ENCODE measurements at places on chromosomes 2 and 18. TPM values are rescaled to one million over a fixed set of nuclear protein-coding genes. Genes with fewer than 3 reads are reported as not detected.

Gene AMMECR1L
- total RNA-seq, result 25.2 TPM

DNA sequence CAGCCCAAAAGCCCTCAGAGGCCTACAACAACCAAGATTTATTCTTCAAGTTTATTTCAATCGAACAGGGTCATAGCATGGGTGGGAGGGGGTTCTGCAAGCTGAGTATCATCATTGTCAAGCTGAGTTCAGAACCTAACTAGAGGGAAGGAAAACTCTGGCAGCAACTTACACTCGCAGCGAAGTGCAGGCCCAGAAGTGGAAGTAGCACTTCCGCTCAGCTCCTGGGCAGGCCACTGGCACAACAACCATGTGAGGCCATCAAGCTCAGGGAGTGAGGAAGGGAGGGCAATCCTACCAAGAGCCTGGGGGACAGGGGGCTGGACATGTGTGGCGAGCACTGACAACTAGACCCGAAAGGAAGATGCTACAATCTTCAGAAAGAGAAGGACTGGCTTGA is 4.8 kb downstream of the UXS1 start:
- no peak overlapping the region for H3K4me3 ChIP-seq
- H3K27me3 ChIP-seq, result no peaks in the 10 kb centered on the region
- no peaks in the 10 kb centered on the region for H3K36me3 ChIP-seq
- H3K27ac ChIP-seq, result no peak overlapping the region
- no peak for DNase-seq

DNA sequence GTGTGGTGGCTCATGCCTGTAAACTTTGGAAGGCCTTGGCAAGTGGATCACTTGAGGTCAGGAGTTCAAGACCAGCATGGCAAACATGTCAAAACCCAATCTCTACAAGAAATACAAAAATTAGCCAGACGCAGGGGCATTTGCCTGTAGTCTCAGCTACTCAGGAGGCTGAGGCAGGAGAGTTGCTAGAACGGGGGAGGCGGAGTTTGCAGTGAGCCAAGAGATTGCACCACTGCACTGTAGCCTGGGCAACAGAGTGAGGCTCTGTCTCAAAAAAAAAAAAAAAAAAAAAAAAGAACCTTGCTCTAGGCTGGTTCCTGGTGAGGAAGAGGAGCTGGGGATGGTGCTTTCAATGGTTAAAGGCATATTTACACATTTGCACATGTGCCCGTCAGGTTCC is 129.4 kb downstream of the LYPD6B start:
- no peak overlapping the region for H3K27ac ChIP-seq
- H3K4me3 ChIP-seq, result no peak overlapping the region
- no peak for DNase-seq
- no peaks in the 10 kb centered on the region for H3K36me3 ChIP-seq

GRCh38 chr2:207188626-207189419 is 23.1 kb upstream of the KLF7 start:
- DNase-seq, result no peak
- H3K4me1 ChIP-seq, result peaks cover 21% of the 10 kb centered on the region
- no peaks in the 10 kb centered on the region for H3K36me3 ChIP-seq
- no peaks in the 10 kb centered on the region for H3K27me3 ChIP-seq

GRCh38 chr2:223720367-223720766 is 117.0 kb downstream of the AP1S3 start:
- peaks cover 24% of the 10 kb centered on the region for H3K36me3 ChIP-seq
- no peaks in the 10 kb centered on the region for H3K27me3 ChIP-seq
- peaks cover 35% of the 10 kb centered on the region for H3K4me1 ChIP-seq
- H3K27ac ChIP-seq, result no peak overlapping the region

DNA sequence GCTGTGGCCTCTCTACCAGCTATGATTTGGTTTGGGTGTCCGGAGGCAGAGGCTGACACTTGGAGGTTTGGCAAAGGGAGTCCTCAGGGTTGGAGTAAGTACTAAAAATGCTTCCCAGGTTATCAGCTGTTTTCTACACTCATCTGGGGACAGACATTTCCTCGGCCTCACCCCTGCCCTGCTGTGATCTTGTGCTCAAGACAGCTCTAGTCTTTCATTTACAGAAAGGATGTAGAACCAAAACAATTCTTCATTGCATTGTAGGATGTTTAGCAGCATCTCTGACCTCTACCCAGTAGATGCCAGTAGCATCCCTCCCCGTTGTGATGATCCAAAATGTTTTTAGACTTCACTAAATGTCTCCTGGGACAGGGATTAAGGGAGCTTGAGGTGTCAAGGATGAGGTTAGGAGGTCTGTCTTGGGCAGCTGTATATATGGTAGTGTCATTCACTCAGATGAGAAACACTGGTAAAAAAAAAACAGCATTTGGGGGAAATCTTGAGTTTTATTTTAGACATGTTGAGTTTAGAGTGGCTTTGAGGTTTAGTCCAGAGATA is 26.6 kb downstream of the CD28 start:
- H3K4me3 ChIP-seq, result no peak overlapping the region
- no peaks in the 10 kb centered on the region for H3K27me3 ChIP-seq
- H3K36me3 ChIP-seq, result no peaks in the 10 kb centered on the region
- DNase-seq, result no peak
- peaks cover 6% of the 10 kb centered on the region for H3K4me1 ChIP-seq
- no peak overlapping the region for H3K27ac ChIP-seq

DNA sequence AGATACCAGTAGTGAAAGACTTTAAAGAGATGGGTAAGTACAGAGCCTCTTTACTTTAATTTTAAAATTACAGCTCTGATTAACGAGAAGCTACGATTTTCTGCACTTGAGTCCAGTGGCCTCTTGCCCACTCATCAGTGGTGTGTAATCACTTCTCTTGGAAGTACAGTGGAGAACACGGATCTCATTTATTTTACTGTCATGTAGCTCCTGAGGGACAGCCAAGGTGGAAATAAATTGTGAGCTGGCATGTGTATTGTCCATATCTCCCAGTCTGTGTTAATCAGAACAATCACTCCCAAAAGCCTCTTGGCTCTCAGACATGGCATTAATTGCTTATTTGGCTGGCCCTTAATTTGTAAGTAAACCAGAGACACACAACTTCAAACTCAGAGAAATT is 69.4 kb downstream of the LOXHD1 start:
- no peaks in the 10 kb centered on the region for H3K4me1 ChIP-seq
- H3K27ac ChIP-seq, result no peak overlapping the region
- no peak overlapping the region for H3K4me3 ChIP-seq
- H3K36me3 ChIP-seq, result no peaks in the 10 kb centered on the region

Measured in chondrocyte (in vitro differentiated cells).